Activated naive CD4-positive, alpha-beta T cell treated with anti-CD3 and anti-CD28 coated beads for 36 hours (primary cell): ENCODE measurements at places on chromosomes 6 and 20.

DNA sequence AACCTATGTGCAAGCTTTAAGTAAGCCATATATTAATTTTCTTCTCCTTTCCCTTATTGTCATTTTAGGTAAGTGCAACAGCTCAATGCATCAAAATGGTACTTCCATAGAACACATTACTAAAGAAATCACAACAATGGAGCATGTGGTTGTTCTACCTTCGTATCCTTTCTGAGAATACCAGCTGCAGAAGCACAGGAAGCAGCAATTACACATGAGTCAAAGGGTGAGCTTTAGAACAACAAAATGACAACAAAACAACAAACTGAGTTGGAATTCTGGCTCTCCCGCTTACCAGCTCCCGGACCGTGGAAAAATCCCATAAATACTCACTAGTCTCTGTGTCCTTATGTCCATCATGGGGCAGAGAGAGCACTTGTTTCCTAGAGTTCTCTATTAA, 108.9 kb downstream of the BCAS1 start:
- no peak for DNase-seq

DNA sequence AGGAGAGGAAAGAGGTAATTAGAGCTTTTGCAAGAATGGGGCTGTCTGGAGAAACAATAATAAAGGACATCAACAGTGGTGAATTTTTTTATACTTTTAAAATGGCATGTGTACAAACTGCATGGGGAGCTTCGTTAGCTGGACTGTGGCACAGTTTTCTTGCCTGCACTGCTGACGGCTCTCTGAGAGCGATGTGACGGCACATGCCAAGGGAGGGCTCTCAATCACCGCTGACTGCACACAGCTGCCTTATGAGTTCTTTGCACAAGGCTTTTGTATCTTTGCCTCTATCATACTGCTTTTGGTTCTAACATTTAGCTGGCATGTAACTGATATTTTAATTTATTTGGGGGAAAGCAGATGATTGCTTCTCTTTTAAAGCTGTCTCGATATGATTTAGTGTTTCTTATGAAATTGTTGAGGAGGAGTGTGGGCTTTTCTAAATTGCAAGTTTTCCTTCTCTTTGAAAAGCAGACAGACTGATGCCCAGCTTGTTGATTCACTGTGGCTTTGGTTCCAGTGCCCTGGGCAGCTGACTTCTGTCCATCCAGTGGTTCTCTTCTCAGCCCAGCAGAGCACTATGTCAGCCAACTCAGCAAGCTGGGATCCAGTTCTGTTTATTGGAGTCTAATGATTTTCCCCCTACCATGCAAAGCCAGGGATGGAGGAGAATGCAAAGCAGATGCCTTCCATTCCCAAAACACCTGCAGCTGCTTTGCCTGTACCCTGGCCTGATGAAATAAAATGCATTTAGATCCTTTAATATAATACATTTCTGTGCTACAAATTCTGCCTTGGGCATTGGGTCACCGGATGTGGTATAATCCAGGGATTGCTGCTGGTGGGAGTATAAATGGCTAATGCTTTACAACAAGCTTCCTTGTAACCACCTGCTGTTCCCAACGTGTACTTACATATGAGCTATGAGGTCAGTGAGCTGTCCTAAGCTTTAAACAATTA, 323.9 kb downstream of the ZFAND3 start:
- no peak for DNase-seq

GRCh38 chr20:16030253-16030652, 543.0 kb downstream of the KIF16B start:
- DNase-seq: no peak

GRCh38 chr6:146919017-146919416, 285.2 kb upstream of the STXBP5 start:
- DNase-seq: no peak

GRCh38 chr20:48624315-48625020, 203.3 kb downstream of the PREX1 start:
- DNase-seq: no peak

DNA sequence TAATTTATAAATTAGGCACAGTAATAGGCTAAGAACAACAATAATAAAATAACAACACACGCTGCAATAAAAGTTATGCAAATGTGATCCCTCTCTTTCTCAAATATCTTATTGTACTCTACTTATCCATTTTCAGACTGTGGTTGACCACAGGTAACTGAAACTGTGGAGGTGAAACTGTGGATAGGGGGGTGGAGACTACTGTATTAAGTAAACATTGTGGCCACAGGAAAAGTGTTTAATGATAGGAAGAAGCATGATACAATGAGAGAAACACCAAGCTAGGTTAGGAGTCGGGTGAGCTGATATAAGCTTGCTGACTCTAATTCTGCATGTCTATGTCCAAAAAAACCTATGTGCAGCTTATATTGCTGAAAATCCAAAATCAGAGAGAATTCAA, 23.0 kb downstream of the NHLRC1 start:
- no peak for DNase-seq

- no peak for DNase-seq
These were observed 1516.9 kb upstream of the DEFB115 start for GRCh38 chr20:29740601-29740950.

DNA sequence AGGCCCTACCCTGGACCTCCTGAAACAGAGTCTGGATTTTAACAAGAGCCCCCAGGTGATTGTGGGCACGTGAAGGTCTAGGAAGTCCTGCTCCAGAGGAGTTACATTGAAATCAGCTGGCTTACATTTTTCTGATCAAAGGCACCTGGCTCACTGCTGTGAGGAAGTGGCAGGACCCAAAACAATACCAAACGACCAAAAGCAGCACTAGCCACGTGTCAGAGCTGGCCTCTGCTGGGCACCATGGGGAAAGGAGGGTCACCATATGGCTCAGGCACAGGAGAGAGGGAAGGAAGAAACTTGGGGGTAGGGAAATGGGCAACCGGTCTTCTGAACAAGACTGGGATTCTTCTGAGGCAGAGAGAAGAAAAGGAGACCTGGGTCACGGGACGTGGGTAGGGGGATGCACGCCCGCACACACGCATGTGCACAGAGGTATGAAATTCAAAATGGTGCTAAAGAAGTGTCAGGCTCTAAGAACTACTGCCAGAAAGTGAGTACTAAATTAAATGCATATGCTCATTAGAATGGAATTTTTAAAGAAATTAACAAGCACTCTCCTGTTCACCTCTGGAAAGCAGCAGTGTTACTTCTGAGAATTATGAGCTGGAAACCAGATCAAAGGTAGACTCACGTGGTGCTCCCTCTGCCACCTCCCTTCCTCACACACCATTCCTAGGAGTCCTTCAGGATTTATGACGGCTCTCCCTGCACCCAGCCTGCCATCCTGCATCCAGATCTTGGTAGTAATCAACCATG, 113.6 kb downstream of the TRERF1 start:
- DNase-seq: no peak

GRCh38 chr20:12698817-12699216, 310.0 kb upstream of the SPTLC3 start:
- DNase-seq: no peak

DNA sequence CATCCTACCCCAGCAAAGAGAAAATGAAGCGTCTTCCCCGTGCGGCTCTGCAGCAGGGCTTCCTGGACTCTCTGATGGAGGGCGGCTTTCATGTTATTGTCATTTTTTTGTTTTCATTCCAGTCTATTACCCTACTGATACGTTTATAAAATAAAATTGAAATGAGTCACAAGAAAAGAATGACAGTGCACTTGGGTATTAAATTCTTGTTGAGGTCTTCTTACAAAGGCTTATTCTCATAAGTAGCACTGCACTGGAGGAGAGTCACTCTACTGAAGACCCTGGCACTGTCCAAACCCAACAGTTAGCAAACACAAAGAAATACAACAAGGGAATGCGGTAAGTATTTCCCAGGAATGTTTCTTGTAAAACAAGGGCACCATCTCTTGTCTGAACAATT, 379.3 kb downstream of the MAFB start:
- no peak for DNase-seq

DNA sequence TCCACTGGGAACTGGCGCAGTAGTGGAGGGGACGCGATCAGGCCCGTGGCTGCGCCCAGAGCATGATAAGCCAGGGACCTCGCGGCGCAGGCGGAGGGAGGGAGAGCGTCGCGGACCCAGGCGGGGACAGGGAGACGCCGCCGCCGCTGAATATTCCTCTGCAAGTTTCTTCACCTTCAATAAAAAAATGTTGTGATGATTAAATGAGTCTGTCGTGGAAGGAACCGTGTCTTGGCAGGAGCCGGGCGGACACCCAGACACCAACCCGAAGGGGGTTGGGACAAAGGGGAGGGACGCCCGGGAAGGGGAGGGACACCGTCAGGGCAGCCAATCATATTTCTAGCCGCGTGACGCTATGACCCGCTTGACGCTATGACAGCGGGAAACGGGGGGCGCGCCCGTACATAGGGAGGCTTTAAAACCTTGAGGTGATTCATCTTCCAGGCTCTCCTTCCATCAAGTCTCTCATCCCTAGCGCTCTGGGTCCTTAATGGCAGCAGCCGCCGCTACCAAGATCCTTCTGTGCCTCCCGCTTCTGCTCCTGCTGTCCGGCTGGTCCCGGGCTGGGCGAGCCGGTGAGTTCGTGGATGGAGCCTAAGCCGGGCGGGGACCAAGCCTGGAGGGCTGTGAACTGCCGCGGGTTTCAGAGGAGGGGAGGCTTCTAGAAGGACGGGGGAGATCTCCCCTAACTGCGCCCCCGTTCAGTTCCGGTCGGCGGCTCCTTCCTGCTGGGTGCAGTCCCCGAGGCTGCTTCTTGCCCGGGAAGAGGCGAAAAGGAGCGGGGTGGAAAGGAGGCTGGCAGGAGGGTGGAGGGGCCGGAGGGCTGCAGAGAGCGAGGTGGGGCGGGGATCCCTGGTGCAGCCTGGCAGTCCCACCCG, at the start of gene ULBP2:
ULBP2 (plus strand) TSS at position 432 of the 878 bp plus-strand sequence; CDS start at position 491, 59 bp downstream.
- peak; percentile 96 for DNase-seq

GRCh38 chr20:6075428-6076219, 21.8 kb upstream of the LRRN4 start:
- no peak for DNase-seq

- DNase-seq: no peak
These were observed 50.5 kb upstream of the TRIM26 start for GRCh38 chr6:30263734-30264133.

GRCh38 chr20:57615445-57615811, 4.8 kb downstream of the ZBP1 start:
- no peak for DNase-seq

DNA sequence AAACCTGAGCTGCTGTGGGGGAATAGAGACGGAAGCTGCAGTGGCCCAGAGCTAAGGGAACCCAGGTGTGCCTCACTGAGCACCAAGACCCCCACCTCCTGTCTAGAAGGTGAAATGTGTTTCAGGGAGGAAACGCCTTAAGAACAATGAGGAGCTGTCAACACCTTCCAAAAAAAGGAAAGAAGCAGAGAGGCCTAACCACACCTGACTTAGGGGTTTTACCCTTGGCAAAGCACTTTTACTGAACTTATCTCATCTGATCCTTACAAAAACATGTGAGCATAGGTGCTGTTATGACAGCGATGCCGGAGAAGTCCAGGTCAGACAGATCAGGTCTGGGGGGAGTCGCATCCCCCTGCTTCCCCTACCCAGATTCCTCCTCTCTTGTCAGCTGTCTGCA, 16.1 kb upstream of the CDKN1A start:
- DNase-seq: peak; percentile 18

GRCh38 chr6:43771858-43772680, 2.1 kb downstream of the VEGFA start:
- DNase-seq: peak; percentile 79

DNA sequence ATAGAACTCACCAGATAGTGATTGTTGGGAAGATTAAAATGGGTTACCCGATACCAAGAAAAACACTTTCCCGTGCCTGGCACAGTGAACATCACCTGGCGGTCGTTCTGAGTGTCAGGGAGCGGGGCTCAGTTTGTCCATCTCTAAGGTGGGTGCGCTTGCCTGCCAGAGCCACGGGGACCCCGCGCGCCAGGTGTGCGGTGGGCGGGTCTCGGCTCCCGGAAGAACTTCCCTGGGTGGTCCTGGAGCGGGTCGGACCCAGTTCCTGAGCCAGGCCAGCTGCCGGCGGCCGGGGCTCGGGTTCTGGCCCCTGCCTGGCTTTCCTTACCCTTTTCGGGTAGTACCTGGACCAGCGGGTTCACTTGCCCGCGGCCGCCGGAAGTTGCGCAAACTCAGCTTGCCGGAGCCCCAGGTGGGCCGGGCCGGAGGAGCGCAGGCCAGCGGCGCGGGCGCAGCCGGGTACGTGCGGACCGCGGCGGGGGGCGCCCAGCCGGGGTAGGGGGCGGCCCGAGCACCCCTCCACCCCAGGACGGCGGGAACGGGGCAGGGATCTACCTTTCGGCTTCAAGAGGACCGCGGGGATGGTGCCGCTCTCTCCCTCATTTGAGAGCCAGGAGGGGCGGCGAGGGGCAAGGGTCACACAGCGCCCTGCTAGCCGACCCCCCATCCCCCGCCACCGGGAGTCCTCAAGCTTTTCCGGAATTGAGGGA, 7.5 kb downstream of the FAM110A start:
- DNase-seq: peak; percentile 43

DNA sequence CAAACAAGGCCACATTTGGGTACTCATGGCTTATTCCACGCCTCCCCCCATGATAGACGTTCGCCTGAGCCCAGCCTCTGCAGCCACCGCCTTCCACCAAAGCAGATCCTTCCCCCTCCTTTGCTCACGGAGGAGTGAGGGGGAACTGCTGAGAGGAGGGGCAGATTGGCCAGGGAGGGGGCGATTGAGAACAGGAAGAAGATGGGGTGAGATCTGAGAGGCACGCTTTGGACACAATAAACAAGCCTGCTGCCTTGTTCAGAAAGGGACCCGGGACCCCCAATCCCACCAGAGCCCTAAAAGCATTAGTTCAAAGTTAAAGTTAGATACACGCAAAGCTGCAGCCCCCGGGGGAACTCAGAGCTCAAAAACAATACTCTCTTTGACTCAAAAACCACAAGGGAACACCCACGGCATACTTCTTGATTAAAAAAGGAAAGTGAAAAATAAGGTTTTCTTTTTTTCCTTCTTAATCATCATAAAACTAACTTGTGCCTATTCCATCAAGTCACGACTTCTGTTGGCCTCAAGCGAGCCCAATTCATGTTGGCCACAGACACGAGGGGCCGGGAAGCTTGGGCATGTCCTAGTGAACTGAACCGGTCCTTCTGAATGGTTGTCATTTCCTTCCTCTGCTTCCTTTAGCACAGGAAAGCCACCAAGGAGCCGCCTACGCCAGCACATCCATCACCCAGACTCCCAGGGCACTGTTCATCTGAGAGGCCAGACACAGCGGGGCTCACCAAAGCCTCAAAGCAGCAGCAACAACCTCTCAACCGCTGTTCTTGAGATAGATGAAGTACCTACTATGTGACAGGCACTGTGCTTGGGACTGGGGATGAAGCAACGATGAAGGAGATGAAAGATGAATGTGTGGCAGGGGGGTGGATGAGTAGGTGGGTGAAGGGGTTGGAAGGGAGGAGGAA, 44.7 kb downstream of the NFATC2 start:
- peak; percentile 74 for DNase-seq

- no peak for DNase-seq
These were observed 43.2 kb upstream of the SRF start for GRCh38 chr6:43127877-43128276.

- DNase-seq: peak; percentile 61
These were observed 3.6 kb upstream of the HINT3 start for GRCh38 chr6:125952764-125953501.
